Aorta (tissue), 5 donors: ENCODE measurements at places on chromosomes 3 and 15. TPM values are rescaled to one million over a fixed set of nuclear protein-coding genes. Genes with fewer than 3 reads are reported as not detected.

Gene IGSF11
- not detected for polyA plus RNA-seq

Gene ARPIN
- 11.0 TPM for polyA plus RNA-seq

Gene SLC22A14
- not detected for polyA plus RNA-seq

Gene CCR1
- polyA plus RNA-seq: 5.1 TPM

Gene KNL1
- 0.03 TPM for polyA plus RNA-seq

Gene SLC27A2
- not detected for polyA plus RNA-seq

Gene NMB
- polyA plus RNA-seq: 4.3 TPM

Gene CSPG5
- 0.50 TPM for polyA plus RNA-seq

DNA sequence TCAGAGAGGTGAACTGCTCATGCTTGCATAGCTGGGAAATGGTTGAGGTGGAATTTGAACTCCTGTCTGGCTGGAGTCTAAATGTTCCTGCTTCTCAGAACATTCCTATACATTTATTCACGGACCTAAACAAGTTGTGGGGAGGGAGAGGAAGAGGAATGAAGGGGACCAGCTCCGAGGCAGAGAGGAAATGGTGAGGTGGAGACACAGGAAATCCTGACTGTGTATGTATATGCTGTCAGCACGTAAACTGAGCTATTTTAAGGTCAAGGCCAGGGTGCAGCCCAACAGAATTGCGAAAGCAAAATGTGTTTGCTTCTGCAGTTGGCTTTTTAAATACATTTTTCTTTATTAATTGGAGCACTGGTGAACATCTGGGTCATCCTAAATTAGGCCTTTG is 74.1 kb upstream of the POMGNT2 start:
- no peak overlapping the region for H3K27ac ChIP-seq
- H3K27me3 ChIP-seq: no peaks in the 10 kb centered on the region
- H3K4me3 ChIP-seq: no peak overlapping the region
- DNase-seq: no peak
- H3K36me3 ChIP-seq: no peaks in the 10 kb centered on the region
- H3K4me1 ChIP-seq: no peaks in the 10 kb centered on the region

GRCh38 chr15:47366884-47367283 is 350.4 kb upstream of the SEMA6D start:
- no peaks in the 10 kb centered on the region for H3K27me3 ChIP-seq
- H3K36me3 ChIP-seq: no peaks in the 10 kb centered on the region
- no peak overlapping the region for H3K27ac ChIP-seq

DNA sequence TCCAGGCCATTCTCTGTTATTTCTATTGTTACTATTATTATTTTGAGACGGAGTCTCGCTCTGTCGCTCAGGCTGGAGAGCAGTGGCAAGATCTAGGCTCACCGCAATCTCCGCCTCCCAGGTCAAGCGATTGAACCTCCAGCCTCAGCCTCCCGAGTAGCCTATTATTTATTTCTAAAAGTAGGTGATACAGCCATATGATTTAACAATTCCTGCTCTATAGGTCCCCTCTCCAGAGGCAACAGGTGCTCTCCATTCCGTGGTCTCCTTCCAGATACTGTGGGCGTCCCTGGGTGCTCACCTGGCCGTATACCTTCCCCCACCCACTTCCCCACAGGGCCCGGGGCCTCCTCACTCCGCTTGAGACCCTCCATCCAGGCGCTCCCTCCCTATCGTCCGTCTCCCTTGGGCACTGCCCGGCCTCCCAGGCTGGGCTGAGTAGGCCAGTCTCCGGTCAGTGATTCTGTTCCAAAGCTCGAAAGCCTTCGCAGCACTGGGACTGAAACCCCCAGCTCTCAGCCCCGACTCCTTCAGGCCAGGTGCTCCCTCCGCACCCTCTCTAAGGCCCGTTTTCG is 708 bp upstream of the PTPN23 start:
- H3K4me3 ChIP-seq: peak overlapping the region; percentile 59
- peak overlapping the region; percentile 65 for H3K27ac ChIP-seq
- H3K4me1 ChIP-seq: no peaks in the 10 kb centered on the region
- DNase-seq: no peak

GRCh38 chr3:53303549-53303948 is 43.8 kb downstream of the DCP1A start:
- H3K4me3 ChIP-seq: no peak overlapping the region
- no peaks in the 10 kb centered on the region for H3K27me3 ChIP-seq
- no peaks in the 10 kb centered on the region for H3K36me3 ChIP-seq
- H3K27ac ChIP-seq: no peak overlapping the region

GRCh38 chr15:37101980-37102304 is 1.6 kb upstream of the MEIS2 start:
- no peaks in the 10 kb centered on the region for H3K27me3 ChIP-seq
- H3K36me3 ChIP-seq: no peaks in the 10 kb centered on the region
- DNase-seq: no peak
- no peaks in the 10 kb centered on the region for H3K4me1 ChIP-seq
- H3K27ac ChIP-seq: peak overlapping the region; percentile 46

DNA sequence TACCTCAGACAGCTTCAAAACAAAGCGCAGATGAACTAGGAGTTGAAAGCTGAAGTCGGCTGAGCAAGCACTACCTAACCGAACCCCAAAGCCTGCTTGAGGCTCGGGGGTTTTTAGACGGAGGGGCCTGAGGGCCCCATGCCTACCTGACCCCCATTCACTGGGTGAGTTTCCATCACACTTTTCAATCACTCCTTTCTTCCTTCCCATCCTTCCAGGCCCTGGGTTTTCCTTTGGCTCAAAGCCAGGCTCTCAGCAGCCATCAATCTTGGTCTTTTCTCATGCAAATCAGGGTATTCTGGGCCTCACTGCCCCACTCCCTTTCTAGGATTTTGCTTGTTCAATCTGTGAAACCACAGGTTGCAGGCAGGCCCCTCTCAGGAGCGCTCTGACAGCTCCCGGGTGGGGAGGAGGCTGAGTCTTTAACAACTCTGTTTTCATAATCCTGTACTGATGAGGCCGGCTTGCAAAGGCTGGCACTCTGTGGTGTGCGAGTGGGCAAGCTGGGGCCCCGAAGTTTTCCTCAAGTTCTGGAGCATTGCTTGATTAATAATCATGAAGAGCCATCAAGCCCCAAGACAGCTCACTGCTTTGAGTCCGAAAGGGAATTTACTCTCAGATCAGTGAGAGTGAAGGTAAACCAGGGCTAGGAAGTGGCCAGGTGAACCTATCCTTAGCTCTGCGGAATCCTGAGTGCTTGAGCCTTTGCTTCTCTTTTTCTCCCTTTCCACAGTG is 97.6 kb downstream of the FRMD4B start:
- no peak overlapping the region for H3K27ac ChIP-seq
- H3K27me3 ChIP-seq: no peaks in the 10 kb centered on the region
- no peak overlapping the region for H3K4me3 ChIP-seq
- H3K4me1 ChIP-seq: no peaks in the 10 kb centered on the region
- peaks cover 1% of the 10 kb centered on the region for H3K36me3 ChIP-seq

- no peak overlapping the region for H3K27ac ChIP-seq
- no peak for DNase-seq
- H3K36me3 ChIP-seq: no peaks in the 10 kb centered on the region
- no peaks in the 10 kb centered on the region for H3K27me3 ChIP-seq
Measured at GRCh38 chr15:88604381-88605188, 16.6 kb upstream of the AEN start.

DNA sequence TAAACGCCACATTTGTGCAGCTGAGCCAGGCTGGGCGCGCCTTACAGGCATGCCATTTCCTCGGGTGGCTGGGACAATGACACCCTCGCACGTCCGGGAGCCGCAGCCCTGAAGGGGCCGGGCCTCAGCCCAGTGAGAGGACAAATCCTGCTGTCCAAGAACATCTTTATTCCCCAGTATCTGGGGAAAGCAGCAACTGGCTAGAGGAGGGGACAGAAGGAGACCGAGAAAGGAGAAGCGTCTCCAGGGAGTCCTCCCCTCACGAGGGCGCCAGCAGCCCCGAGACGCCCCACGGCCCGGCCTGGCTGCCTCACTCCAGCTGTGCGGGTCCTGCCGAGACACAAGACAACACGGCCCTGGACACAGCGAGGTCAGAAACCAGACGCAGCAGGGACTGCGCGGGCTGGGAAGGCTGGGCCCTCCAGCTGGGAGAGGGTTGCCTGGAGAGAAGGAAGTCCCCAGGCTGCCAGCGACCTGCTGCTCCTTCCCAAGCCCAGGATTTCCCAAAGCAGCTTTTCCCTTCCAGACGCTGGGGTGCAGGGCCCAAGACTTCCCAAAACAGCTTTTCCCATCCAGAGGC is 130.2 kb downstream of the CHSY1 start:
- peak overlapping the region; percentile 50 for H3K27ac ChIP-seq
- no peaks in the 10 kb centered on the region for H3K4me1 ChIP-seq
- DNase-seq: peak; percentile 90
- H3K27me3 ChIP-seq: no peaks in the 10 kb centered on the region

GRCh38 chr3:23019596-23020300 is 183.4 kb upstream of the UBE2E2 start:
- H3K4me3 ChIP-seq: no peak overlapping the region
- no peaks in the 10 kb centered on the region for H3K27me3 ChIP-seq
- DNase-seq: no peak
- no peaks in the 10 kb centered on the region for H3K4me1 ChIP-seq
- H3K27ac ChIP-seq: no peak overlapping the region
- H3K36me3 ChIP-seq: no peaks in the 10 kb centered on the region
